ENCODE measurements at places on chromosomes 2 and 18. TPM values are rescaled to one million over a fixed set of nuclear protein-coding genes. Genes with fewer than 3 reads are reported as not detected.

The C2orf92 gene
- 1.3 TPM for total RNA-seq

The ZNF385B gene
- not detected for total RNA-seq

The MYOM1 gene
- total RNA-seq, result 0.15 TPM

The ANKRD30BL gene
- not detected for total RNA-seq

The PLEK gene
- total RNA-seq, result not detected

The KCTD1 gene
- 9.0 TPM for total RNA-seq

The SLC38A11 gene
- total RNA-seq, result 0.29 TPM

The NPHP1 gene
- total RNA-seq, result 5.1 TPM

The STAT4 gene
- 1.2 TPM for total RNA-seq

The MOCOS gene
- 5.5 TPM for total RNA-seq

The FBXO36 gene
- total RNA-seq, result 2.5 TPM

The GPC1 gene
- total RNA-seq, result 371 TPM

The TRAF3IP1 gene
- total RNA-seq, result 8.0 TPM

The ATP8B1 gene
- 83.7 TPM for total RNA-seq

The REEP1 gene
- 0.15 TPM for total RNA-seq

The CDCA7 gene
- total RNA-seq, result 4.7 TPM

The CDKL4 gene
- total RNA-seq, result 1.3 TPM

The ASXL3 gene
- 0.66 TPM for total RNA-seq

The TLK1 gene
- total RNA-seq, result 33.7 TPM

The YWHAQ gene
- 579 TPM for total RNA-seq

The MDH1B gene
- total RNA-seq, result 0.99 TPM

The CCBE1 gene
- total RNA-seq, result 69.4 TPM

The LINC00305 gene
- total RNA-seq, result not detected

The UGT1A8 gene
- total RNA-seq, result not detected

The TMEM87B gene
- total RNA-seq, result 30.3 TPM

The TSPYL6 gene
- total RNA-seq, result under 0.01 TPM

The POTEJ gene
- total RNA-seq, result not detected

The SPRED2 gene
- 10.3 TPM for total RNA-seq

The LRRC30 gene
- not detected for total RNA-seq

The TXNDC9 gene
- 48.0 TPM for total RNA-seq

The POTEE gene
- total RNA-seq, result not detected

The NAT8 gene
- not detected for total RNA-seq

The GPBAR1 gene
- total RNA-seq, result not detected

The RAB27B gene
- 2.0 TPM for total RNA-seq

The ASB18 gene
- not detected for total RNA-seq

The ZC3H6 gene
- 5.8 TPM for total RNA-seq

The PAX3 gene
- not detected for total RNA-seq

The MSTN gene
- 0.29 TPM for total RNA-seq

The CD207 gene
- total RNA-seq, result not detected

The LANCL1 gene
- total RNA-seq, result 56.4 TPM

The COMMD1 gene
- 50.3 TPM for total RNA-seq

The TIGD1 gene
- 3.2 TPM for total RNA-seq

The TPO gene
- not detected for total RNA-seq

The LHCGR gene
- total RNA-seq, result not detected
